ENCODE measurements at places on chromosomes 4 and X.

DNA sequence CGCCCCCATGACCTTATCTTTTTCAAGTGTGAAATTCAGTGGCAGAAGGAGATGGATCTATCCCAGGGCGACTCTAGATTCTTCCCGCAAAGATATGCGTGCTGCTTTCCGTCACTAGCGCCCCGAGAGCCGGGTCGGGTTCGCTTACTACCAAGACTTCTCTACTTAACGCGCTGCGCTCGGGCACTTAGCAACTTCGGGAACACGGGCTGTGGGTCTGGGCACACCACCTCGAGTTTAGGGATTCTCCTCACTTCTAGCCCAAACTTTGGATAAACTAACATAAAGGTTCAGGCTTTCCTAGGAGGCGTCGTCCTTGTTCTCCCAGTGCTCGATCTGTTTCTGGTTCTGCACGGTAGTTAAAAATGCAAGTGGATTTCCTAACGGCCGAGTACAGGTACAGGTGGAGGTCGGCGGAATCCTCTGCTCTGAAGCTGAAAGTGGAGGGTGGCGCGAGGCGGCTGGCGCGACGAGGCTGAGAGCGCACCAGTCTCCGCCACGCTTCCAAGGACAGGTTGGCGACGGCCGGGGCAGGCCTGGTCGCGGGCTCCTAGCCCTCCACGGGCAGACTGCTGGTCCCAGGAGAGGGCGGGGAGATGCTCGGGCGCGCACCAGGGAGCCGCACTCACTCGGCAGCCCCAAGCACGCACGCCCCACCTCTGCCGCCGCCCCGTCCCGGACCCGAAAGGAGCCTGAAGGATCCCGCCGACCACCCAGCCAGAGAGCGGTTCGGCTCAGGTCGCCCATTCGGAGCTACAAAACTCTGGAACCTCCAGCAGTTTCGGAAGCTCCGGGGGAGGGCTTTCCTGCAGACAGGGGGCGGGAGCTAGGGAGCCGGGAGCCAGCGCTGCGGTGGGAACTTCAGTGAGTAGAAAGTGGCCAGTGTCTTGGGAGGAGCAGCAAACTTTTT, 100.8 kb upstream of the TENM3 start:
- DNase-seq, result no peak

DNA sequence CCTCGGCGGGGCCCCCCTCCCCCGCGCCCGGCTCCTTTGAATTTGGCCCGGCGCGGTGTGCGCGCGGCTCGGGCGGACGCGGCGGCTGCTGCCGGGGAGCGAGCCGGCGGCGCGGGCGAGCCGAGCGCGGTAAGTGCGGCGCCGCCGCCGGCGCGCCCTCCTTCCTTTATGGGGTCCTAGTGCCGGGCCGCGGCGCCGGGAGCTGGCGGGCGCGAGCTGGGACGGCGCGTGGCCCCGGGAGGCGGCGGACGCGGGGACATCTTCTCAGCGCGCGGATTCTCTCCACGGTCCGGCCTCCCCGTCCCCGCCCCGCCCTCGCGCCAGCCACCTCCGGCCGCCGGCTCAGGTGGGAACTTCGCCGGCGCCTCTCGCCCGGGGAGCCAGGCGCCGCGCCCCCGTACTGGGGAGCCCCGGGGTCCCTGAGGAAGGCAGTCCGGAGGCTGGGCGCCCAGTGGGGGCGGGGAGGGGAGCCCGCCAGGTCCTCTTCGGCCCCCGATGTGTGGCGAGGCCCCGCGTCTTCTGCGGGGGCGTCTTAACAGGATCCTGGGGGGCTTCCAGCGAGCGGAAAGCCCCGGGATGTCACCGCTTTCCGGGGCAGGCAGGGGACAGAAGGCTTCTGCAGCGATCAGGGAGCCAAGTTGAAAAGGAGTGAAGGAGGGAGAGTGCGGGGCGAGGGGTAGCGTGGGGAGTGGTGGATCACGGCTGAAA, 98.4 kb upstream of the TENM3 start:
- DNase-seq, result no peak

DNA sequence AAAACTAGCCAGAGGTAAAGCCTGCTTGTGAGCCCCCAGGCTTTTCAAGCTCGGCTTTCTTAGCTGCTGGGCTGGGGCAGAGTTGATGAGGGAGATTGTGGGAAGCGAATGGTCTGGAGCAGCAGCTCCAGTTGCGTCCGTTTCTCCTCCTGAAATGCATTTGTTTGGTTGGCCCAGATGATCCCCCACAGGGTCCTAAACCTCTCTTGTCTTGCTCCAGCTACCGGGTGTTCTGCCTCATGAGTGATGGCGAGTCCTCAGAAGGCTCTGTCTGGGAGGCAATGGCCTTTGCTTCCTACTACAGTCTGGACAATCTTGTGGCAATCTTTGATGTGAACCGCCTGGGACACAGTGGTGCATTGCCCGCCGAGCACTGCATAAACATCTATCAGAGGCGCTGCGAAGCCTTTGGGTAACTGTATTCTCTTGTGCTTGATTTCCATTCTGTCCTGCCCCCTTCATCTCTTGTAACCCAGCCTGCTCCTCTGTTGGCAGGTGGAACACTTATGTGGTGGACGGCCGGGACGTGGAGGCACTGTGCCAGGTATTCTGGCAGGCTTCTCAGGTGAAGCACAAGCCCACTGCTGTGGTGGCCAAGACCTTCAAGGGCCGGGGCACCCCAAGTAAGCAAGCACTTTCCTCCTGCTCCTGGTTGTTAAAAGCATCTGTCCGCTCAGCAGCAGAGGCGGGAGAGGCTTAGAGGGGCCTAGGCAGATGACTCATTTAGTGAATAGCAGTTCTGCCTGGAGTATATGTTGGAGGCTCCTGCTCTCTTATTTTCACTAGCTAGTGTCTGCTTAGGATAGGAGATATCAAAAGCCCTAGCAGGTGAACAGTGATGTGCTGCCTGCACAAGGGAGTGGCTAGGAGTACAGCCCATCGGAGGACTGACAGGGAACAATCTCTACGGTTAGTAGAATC, 15.3 kb downstream of the TKTL1 start:
- DNase-seq, result no peak

GRCh38 chrX:110432091-110432905, 73.7 kb downstream of the RTL9 start:
- no peak for DNase-seq

DNA sequence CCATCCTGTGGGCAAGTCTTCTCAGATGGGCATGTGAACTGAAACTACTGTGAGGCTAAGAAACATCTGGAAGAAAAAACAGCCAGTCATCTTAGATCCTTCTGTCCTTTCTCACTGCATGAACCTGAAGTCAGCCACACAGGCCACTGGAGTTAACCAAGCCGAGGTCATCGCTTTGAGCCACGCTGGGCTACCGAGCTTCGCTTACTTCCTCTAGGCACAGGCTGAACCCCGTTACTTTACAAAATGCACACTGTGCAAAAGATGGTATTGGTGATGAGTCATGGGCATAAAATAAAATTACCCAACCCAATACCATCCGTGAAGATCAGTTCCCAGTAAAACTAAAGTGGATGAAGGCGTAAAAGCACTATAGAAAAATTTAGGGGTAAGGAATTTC, 86.2 kb downstream of the MTMR1 start:
- no peak for DNase-seq

DNA sequence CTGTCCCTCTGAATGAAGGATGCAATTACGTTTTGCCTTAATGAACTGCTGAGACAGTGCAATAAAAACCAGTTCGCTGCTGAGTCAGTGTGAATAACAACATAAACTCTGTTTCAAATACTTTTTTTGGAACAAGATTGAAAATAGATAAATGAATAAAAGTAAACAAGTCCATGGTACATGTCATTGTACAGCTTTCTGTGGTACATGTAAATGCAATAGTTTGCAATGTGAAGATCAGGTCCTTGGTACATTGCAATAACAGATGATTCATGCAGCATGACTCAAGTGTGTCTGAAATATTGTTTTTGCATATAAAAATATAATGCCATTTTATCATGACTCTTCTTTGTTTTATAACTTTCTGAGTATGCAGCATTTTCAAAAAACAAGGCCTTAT, 193.4 kb upstream of the PACRGL start:
- DNase-seq, result no peak

GRCh38 chrX:149909324-149910177, 19.8 kb upstream of the HSFX4 start:
- no peak for DNase-seq

- DNase-seq, result no peak
Observed at GRCh38 chr4:23105759-23106370, 413.1 kb downstream of the GBA3 start.

- no peak for DNase-seq
Observed at GRCh38 chr4:55336138-55337034, 9.7 kb upstream of the SRD5A3 start.

- no peak for DNase-seq
Observed at GRCh38 chrX:153726286-153727122, 1.8 kb downstream of the ABCD1 start.

GRCh38 chrX:48751343-48751742, 10.2 kb upstream of the GLOD5 start:
- DNase-seq, result no peak

DNA sequence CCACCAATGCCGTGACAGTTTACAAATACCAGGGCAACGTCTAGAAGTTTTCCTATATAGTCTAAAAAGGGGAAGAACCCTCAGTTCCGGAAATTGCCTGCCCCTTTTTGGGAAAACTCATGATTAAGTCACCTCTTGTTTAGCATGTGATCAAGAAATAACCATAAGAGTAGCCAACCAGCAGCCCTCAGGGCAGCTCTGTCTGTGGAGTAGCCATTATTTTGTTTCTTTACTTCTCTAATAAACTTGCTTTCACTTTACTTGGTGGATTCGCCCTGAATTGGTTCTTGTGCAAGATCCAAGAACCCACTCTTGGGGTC, 20.0 kb upstream of the HOPX start:
- DNase-seq, result no peak

- no peak for DNase-seq
Observed at GRCh38 chr4:5477613-5478012, 230.7 kb downstream of the EVC2 start.

DNA sequence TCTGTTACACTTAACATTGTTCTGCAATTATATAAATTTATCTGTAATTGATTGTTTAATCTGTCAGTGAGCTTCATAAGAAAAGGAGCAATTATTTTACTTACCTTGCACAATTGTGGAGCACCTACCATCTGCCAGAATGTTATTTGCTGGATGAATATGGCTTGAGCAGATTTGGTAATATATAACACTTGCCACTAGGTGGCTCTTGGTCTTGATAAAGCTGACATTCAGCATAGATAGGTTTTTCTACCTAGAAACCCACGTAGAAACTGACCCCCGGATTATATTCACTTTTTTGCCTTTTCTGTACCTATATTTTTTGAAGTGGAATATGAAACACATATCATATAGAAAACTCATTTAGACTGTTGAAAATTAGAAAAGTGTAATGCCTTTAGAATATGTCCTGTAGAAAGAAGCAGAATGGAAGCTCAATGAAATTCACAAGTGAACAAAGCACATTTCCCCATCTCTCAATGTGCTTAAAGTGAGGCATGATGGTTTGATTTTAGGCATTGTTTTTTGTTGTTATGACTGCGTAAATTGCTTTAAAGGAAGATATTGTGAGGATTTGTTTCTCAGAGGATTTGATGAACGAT, 9.5 kb downstream of the RBPJ start:
- DNase-seq, result no peak

DNA sequence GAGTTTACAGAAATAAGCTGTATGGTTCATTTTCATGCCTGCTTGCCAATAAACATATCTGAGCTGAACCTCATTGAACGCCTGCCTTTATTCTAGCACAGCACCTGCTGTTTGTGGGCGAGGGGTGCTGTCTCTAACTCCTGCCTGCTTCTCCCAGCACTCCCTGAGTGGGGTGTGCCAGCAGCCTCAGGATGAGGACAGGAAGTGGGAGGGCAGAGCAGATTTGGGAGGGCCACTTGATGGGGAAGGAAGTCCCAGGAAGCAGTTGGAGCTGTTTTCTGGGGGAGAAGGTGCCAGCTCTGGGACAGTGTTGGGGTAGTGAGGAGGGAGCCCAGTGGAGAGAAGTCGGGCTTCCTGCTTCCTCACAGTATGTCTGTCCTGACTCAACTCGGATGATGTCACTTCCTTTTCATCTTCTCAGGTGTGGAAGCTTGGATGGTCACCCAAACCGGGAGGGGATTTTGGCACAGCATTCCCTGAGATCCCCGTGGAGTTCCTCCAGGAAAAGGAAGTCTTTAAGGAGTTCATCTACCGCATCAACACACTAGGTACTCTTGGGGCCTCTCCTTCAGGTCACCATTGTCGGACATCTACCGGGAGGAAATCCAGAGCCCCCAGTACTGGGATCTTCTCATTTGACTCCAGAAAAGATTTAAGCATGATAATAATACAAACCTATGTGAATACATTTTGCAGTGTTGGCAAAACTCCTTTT, 29.0 kb upstream of the MSANTD1 start:
- DNase-seq, result no peak

DNA sequence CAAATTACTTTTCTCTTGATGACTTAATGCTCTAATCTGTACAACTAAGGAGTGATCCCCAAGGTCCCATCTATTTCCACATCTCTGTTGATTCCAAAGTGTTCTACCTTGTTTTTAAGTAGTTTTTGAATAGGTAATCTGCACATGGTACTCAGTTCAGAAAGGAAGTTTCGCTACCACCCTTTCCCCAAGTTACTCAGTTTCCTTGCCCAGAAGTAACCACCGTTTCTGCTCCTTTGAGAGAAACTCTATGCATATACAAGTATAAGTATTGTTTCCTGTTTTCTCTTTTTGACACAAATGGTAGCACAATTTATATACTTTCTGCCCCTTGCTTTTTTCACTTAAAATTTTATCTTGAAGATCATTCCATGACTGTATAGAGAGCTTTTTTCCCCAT, 18.1 kb downstream of the TMEM154 start:
- no peak for DNase-seq

DNA sequence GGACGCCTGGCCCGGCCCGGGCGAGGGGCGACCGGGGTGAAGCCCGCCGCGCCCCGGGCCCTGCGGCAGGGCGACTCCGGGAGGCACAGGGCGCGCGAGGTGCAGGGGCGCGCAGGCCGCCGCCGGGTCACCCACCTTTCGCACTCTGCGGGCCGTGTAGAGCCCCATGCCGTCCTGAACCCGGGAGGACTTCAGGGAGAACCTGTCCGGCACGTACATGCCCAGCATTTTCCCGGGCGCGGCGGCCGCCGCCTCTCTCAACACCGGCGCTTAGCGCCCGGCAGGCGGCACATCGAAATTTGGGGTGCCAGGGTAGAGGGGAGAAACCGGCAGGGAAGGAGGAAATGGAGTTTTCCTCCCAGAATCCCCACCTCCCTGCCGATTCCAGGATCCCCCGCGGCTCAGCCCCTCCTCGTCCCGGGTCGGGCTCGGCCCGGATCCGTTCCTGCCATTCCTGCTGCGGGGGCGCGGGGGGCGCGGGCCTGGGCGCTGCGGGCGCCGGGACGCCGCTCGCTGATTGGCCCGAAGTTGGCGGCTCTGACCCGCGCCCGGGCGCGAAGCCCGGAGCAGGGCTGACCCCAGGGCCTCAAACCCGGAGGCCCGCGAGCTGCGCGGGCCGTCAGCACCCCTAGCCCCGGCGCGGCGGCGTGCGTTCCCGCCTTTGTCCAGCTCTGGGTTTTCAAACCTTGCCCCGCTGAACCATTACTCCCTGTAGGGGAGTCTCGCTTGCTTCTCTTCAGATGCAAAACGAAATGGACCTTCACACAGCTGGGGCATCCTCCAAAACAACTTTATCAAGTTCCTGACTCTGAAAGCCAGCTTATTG, at the start of gene PRDM5:
Gene PRDM5, minus strand, starts transcription at position 346 of the 826 bp plus-strand sequence. Its CDS starts 118 bp downstream, at position 228.
- no peak for DNase-seq

Data from activated T-cell treated with anti-CD3 and anti-CD28 coated beads for 4 hours (primary cell).